WTC11 (cell line): ENCODE measurements at places on chromosomes 3 and 15. TPM values are rescaled to one million over a fixed set of nuclear protein-coding genes. Genes with fewer than 3 reads are reported as not detected.

Gene GUCA1C
- total RNA-seq = not detected in 3 replicates

Gene GOLGA8T
- total RNA-seq = 0.78 to 1.0 TPM (median 0.92 TPM) in 3 replicates

Gene CYB561D2
- 9.8 to 12.0 TPM (median 11.3 TPM) in 3 replicates for total RNA-seq

Gene CCDC13
- 0.79 TPM in 1 of 3 replicates, not detected in the others for total RNA-seq

Gene GOLGA6L7
- not detected in 3 replicates for total RNA-seq

Gene TAGLN3
- 2.8 to 3.3 TPM (median 2.8 TPM) in 3 replicates for total RNA-seq

Gene GOLGA8R
- total RNA-seq = 0.23 to 0.50 TPM (median 0.50 TPM) in 3 replicates

Gene CD276
- 146 to 153 TPM (median 150 TPM) in 3 replicates for total RNA-seq

Gene GPR15
- total RNA-seq = 0.14 TPM in 1 of 3 replicates, not detected in the others

Gene FBXO40
- total RNA-seq = 0.04 to 0.09 TPM (median 0.07 TPM) in 3 replicates

Gene SIN3A
- total RNA-seq = 107 to 113 TPM (median 110 TPM) in 3 replicates

Gene SLITRK3
- 4.4 to 5.4 TPM (median 5.2 TPM) in 3 replicates for total RNA-seq

Gene AQR
- total RNA-seq = 55.6 to 62.1 TPM (median 57.9 TPM) in 3 replicates

DNA sequence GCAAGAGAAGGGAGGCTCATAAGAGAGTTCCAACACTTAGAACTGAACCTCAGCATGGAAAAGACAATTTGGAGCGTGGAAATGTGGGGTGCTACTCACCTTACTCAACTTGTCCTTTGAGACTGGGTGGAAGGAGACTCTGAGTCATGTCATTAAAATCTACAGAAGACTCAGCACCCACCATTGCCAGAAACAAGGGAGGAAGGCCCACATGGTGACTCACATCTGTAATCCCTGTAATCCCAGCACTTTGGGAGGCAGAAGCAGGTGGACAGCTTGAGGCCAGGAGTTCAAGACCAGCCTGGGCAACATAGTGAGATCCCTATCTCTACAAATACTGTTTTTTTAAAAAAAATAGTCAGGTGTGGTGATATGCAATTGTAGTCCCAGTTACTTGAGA, 161.9 kb upstream of the UBE3A start:
- H3K4me3 ChIP-seq = no peak overlapping the region
- H3K27me3 ChIP-seq = no peaks in the 10 kb centered on the region; the same call in 1 of the 2 replicates
- H3K4me1 ChIP-seq = 0 out of 2 replicates have a peak, but pooled peaks cover 2% of the 10 kb centered on the region

GRCh38 chr15:83496766-83497165, 49.6 kb downstream of the SH3GL3 start:
- no peak overlapping the region for H3K27ac ChIP-seq
- peaks cover 15% of the 10 kb centered on the region for H3K4me1 ChIP-seq
- H3K4me3 ChIP-seq = no peak overlapping the region
- DNase-seq = no peak
- peaks cover 26% of the 10 kb centered on the region for H3K36me3 ChIP-seq

- H3K4me3 ChIP-seq = no peak overlapping the region
- no peaks in the 10 kb centered on the region for H3K27me3 ChIP-seq
- peaks cover 55% of the 10 kb centered on the region for H3K4me1 ChIP-seq
- peak overlapping the region; percentile 58 for H3K27ac ChIP-seq
Observed at GRCh38 chr3:58051196-58051595, 43.0 kb downstream of the FLNB start.

- H3K27me3 ChIP-seq = no peaks in the 10 kb centered on the region
- peaks cover 32% of the 10 kb centered on the region for H3K4me1 ChIP-seq
- H3K36me3 ChIP-seq = peaks cover 3% of the 10 kb centered on the region; the same call in 1 of the 2 replicates
Observed at GRCh38 chr15:28913171-28913765, 27.5 kb downstream of the APBA2 start.

- no peak overlapping the region for H3K27ac ChIP-seq
- no peak overlapping the region for H3K4me3 ChIP-seq
- H3K4me1 ChIP-seq = no peaks in the 10 kb centered on the region
- H3K27me3 ChIP-seq = peaks cover 10% of the 10 kb centered on the region
Observed at GRCh38 chr3:53949541-53949940, 57.9 kb upstream of the SELENOK start.

GRCh38 chr15:31178705-31179104, 77.2 kb upstream of the TRPM1 start:
- DNase-seq = no peak
- H3K4me3 ChIP-seq = no peak overlapping the region
- peaks cover 6% of the 10 kb centered on the region for H3K36me3 ChIP-seq

GRCh38 chr3:136197159-136197793, 1.1 kb upstream of the MSL2 start:
- peaks cover 8% of the 10 kb centered on the region for H3K36me3 ChIP-seq
- peaks cover 2% of the 10 kb centered on the region; the same call in 1 of the 2 replicates for H3K27me3 ChIP-seq
- no peak for DNase-seq
- peaks cover 31% of the 10 kb centered on the region for H3K4me1 ChIP-seq
- H3K27ac ChIP-seq = peak overlapping the region; percentile 100

GRCh38 chr3:50150863-50151686, 4.0 kb upstream of the SEMA3F start:
- no peak overlapping the region; the same call in 1 of the 2 replicates for H3K4me3 ChIP-seq
- DNase-seq = peak; percentile 68
- peak overlapping the region; percentile 57; the same call in 1 of the 2 replicates for H3K27ac ChIP-seq
- peaks cover 25% of the 10 kb centered on the region for H3K27me3 ChIP-seq
- H3K36me3 ChIP-seq = no peaks in the 10 kb centered on the region

- no peaks in the 10 kb centered on the region for H3K36me3 ChIP-seq
- no peak overlapping the region for H3K4me3 ChIP-seq
- no peak for DNase-seq
- no peaks in the 10 kb centered on the region for H3K27me3 ChIP-seq
- H3K27ac ChIP-seq = no peak overlapping the region
- H3K4me1 ChIP-seq = peaks cover 4% of the 10 kb centered on the region; the same call in 1 of the 2 replicates
Observed at GRCh38 chr3:15453501-15453900, 26.1 kb downstream of the EAF1 start.

DNA sequence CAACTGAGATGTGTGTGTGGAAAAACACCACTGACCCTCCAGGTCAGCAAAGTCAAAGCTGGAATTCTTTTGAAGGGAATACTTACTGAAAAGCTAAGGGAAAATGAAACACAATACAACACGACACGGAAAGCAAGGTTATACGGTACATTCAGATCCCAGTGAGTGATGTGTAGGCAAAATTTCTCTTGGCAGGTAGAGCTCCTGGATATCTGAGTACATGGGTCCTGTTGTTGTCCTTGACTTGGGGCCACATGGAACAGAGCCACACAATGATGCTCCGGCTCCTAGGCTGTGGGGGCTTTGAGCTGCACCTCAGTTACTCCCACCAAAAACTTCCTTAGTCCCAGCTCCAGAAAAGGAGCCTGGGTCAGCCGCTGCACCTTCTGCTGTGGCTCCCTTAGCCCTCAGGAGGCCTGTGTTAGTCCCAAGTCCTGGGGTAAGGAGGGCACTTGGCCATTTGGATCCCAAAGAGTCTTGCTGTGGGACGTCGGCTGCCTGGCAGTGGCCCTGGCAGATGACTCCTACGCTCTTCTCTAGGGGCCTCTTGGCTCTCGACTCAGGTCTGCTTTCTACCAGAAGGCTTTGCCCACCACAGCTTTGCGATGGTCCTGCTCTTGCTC, 95.6 kb downstream of the ADCY5 start:
- DNase-seq = no peak
- no peak overlapping the region for H3K4me3 ChIP-seq
- peaks cover 10% of the 10 kb centered on the region; the same call in 1 of the 2 replicates for H3K4me1 ChIP-seq
- H3K27me3 ChIP-seq = no peaks in the 10 kb centered on the region; the same call in 1 of the 2 replicates
- H3K36me3 ChIP-seq = 0 out of 2 replicates have a peak, but pooled peaks cover 3% of the 10 kb centered on the region
- no peak overlapping the region for H3K27ac ChIP-seq

- peaks cover 15% of the 10 kb centered on the region for H3K36me3 ChIP-seq
- H3K4me3 ChIP-seq = no peak overlapping the region
- no peaks in the 10 kb centered on the region for H3K4me1 ChIP-seq
- H3K27me3 ChIP-seq = peaks cover 6% of the 10 kb centered on the region
- H3K27ac ChIP-seq = no peak overlapping the region
- DNase-seq = no peak
Observed at GRCh38 chr3:38118421-38119247, 18.3 kb downstream of the ACAA1 start.

GRCh38 chr3:100416863-100417262, 15.5 kb downstream of the LNP1 start:
- no peak for DNase-seq
- peaks cover 17% of the 10 kb centered on the region for H3K36me3 ChIP-seq
- no peak overlapping the region for H3K4me3 ChIP-seq
- peaks cover 54% of the 10 kb centered on the region for H3K4me1 ChIP-seq
- no peaks in the 10 kb centered on the region for H3K27me3 ChIP-seq
- H3K27ac ChIP-seq = peak overlapping the region; percentile 32; the same call in 1 of the 2 replicates

GRCh38 chr3:160081958-160082533, 93.4 kb downstream of the IL12A start:
- no peak for DNase-seq
- no peaks in the 10 kb centered on the region for H3K27me3 ChIP-seq
- peaks cover 7% of the 10 kb centered on the region; the same call in 1 of the 2 replicates for H3K36me3 ChIP-seq
- H3K4me1 ChIP-seq = no peaks in the 10 kb centered on the region

DNA sequence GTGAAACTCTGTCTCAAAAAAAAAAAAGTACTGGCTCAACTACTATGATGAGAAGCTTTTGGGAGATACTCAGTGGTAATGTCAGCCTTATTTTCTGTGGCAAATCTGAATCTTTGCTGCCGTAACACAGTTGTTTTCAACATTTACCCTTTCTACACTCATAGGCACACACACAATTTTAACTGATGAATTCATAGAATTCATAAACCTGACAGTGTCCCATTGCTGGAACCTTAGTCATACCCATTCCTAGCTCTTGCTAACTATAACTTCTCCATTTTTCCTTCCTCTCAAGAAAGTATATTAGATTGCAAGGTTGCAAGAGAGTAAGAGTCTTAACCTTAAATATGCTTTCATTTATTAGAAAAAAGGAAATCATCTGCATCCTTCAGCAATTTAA, 496.6 kb downstream of the FHIT start:
- no peaks in the 10 kb centered on the region; the same call in 1 of the 2 replicates for H3K27me3 ChIP-seq
- H3K4me3 ChIP-seq = no peak overlapping the region
- no peak overlapping the region for H3K27ac ChIP-seq
- H3K36me3 ChIP-seq = peaks cover 31% of the 10 kb centered on the region

DNA sequence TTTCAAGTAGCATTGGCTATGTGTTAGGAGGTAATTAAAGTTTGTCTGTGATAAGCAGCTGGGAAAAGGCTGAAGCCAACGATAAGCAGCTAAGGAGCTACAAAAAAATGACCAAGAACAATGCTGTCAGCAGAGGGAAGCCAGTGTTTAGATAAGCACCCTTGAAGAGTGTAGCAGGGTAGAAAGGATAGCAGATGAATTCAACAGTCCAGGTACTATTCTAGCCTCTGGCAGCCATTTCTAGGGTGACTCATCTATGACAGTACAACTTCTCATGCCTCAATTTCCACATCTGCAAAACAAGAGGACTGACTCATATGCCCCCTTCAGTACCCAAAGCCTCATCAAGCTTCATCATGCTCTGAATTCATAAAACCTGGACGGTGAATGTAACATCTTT, 617.6 kb upstream of the UBE2E2 start:
- peaks cover 22% of the 10 kb centered on the region for H3K4me1 ChIP-seq
- H3K27me3 ChIP-seq = no peaks in the 10 kb centered on the region
- no peak overlapping the region for H3K4me3 ChIP-seq
- H3K36me3 ChIP-seq = peaks cover 3% of the 10 kb centered on the region
- no peak overlapping the region for H3K27ac ChIP-seq

DNA sequence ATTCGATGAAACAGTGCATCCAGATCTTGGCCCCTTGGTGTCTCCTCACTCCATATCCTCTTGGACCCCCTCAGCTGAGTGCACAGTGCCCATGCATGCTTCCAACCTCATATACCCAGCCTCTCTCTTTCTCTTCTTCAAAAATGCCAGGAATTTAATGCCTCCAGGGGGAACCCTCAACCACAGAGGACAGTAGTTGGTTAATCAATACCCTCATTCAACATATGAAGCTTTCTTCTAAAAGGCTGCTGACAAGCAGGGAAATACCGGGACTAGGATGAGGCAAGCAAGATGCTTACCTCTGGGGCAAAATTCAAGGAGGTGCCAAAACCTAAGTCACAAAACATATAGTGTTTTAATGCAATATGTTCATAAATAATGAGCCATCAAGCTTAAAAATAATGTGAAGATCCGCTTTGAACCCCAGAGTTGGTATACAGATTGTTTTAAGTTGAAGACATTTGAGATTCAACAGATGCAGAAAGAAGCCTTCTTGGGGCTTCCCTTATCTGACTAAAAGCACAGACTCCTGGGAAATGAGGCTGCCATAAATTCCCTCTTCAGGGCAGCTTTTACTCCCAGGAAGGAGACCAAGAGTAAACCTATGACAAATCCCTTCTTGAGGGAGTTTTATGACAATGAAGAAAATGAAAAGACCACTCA, 48.2 kb upstream of the FHIT start:
- no peaks in the 10 kb centered on the region; the same call in 1 of the 2 replicates for H3K27me3 ChIP-seq
- no peak for DNase-seq
- no peaks in the 10 kb centered on the region for H3K36me3 ChIP-seq
- H3K4me1 ChIP-seq = peaks cover 6% of the 10 kb centered on the region
- no peak overlapping the region for H3K27ac ChIP-seq

- no peak for DNase-seq
- no peaks in the 10 kb centered on the region for H3K27me3 ChIP-seq
- H3K4me3 ChIP-seq = no peak overlapping the region
- peaks cover 5% of the 10 kb centered on the region for H3K4me1 ChIP-seq
- H3K27ac ChIP-seq = no peak overlapping the region
Observed at GRCh38 chr15:65845826-65846519, 23.3 kb upstream of the RAB11A start.

DNA sequence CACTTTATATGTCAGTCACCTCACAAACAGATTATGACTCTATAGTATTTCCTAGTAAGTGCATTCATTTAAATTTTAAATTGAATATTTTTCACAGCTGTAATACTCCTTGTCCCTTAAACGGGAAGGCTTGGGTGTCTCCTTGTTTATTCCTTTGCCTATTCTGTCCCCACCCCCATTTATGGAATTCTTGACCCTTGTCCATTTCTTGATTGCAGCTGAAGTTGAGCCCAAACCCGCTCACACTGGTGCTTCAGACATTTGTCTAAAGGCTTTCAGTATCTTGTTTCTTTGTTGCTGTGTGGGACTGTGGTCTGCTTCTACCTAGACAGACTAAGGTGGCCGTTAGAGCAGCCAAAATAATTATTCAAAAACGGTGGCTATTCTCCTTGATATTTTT, 449.7 kb downstream of the FOXP1 start:
- no peaks in the 10 kb centered on the region for H3K36me3 ChIP-seq
- H3K4me3 ChIP-seq = no peak overlapping the region
- DNase-seq = no peak
- H3K27ac ChIP-seq = peak overlapping the region; percentile 79; the same call in 1 of the 2 replicates
- peaks cover 88% of the 10 kb centered on the region for H3K4me1 ChIP-seq
- H3K27me3 ChIP-seq = no peaks in the 10 kb centered on the region

DNA sequence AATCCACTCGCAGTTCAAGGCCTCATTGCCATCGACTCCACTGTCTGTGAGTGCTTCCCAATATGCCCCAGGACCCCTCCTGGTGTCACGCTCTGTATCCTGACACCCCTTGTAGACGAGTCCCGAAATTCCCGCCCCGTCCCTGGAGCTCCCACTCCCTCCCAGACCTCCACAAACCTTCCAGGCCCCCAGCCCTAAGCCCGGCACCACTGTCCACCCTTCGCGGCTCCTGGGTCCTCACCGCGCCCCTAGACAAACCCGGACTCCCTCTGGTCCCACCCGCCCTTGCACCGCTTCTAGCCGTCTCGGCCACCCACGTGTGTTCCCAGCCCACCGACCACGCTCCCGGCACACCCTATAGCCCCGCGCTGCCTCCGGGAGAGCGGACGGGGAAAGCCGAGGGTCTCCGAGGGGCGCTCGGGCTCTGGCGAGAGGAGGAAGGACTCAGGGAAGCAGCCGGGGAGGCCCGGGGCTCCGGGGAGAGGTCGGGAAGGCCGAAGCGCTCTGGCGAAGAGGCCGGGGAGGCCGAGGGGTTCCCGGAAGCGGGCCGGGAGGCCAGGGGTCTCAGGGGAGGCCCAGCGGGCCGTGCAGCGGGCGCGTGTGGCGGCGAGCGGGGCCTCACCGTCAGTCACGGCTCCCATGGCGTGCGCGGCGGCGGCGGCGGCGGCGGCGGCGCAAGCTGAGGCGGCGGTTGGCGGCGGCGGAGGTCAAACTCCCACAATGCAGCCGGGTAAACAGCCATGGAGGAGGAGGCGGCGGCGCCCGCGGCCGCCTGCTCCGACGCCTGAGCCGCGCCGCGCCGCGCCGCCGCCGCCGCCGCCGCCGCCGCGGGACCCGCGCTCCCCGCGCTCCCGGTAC, at the start of the genes ATXN7 and THOC7:
TSS of gene ATXN7 (plus strand) at position 718 of the 858 bp plus-strand sequence. CDS start 48,732 bp downstream, outside the sequence.
TSS of gene THOC7 (minus strand) at position 656 of the 858 bp plus-strand sequence. CDS start at position 641, 15 bp downstream.
- H3K27me3 ChIP-seq = no peaks in the 10 kb centered on the region
- H3K4me3 ChIP-seq = peak within 1 kb of the TSS; percentile 90
- H3K4me1 ChIP-seq = peaks cover 48% of the 10 kb centered on the region
- H3K27ac ChIP-seq = peak within 1 kb of the TSS; percentile 31
